ENCODE measurements at places on chromosomes 5 and 9.

- DNase-seq = no peak
Measured at GRCh38 chr5:40141896-40142295, 537.8 kb upstream of the PTGER4 start.

DNA sequence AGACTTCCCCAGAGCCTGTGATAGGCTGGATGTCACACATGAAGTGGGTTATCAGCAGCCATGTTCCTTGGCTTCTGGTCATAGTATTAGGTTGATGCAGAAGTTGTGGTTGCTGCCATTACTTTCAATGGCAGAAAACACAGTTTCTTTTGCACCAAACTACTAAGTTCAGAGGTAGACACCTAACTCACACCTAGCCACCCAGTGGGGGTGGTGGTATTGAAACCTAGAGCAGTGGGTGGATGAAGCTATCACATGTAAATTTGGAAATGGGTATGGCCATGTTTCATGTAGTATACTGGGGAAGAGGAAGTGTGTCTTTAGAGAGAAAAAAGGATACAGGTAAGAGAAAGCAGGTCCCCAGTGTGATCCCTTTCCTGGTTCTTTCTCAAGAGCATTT lies 347.9 kb upstream of the SEMA6A start:
- DNase-seq = no peak

DNA sequence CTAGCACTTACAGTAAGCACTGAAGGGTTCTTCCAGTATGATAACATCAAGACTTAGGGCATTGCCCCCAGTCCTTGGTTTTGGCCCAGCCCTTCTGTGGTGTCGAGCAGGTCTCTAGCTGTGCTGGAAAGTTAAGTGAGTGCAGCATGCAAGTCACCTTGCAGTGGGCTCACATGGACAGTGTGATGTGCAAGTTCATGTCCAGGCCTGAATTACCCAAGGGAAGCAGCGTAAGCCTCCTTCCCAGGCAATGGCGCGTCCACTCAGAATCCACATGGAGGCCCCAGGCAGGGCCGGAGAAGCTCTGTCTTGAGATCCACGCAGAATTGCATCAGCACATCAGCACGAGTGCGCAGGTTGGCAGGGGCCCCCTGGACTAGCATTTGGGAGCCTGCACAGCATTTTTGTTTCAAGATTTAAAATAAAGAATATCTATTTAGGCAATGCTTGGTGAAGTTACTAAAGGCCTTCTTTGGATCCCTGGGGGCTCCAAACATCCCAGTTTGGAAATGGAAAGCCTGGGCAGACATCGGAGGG lies 108.4 kb upstream of the ALDH1B1 start:
- no peak for DNase-seq

DNA sequence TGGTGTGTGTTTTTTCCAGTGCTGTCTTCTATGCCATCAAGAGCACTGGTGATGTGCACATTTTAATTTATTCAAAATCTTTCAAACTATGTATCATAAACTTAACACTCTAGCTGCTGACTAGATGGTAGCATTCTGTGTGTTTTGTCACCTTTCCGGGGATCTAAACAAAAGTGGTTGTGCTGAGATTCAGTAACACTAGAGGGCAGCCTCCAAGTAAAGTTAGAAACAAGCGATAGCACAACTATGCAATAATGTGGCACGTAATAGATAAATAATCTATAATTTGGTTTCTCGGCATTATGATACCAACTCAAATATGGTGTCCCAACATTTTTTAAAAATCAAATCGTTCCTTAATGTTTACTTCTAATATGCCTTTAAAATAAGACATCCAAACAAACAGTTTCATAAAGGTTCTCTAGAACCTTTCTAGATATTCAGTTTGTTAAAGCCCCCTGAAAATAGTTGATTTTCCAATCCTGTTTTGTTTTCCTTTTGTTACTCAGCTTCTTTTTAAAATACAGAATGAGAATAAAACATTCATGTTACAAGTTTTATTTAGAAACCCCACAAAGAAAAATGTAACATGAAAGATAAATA lies 16.9 kb downstream of the SEMA6A start:
- DNase-seq = peak; percentile 73

- DNase-seq = no peak
Measured at GRCh38 chr9:113556877-113557593, 93.5 kb downstream of the RGS3 start.

GRCh38 chr9:110148891-110149290 lies 59.1 kb downstream of the C9orf152 start:
- no peak for DNase-seq

DNA sequence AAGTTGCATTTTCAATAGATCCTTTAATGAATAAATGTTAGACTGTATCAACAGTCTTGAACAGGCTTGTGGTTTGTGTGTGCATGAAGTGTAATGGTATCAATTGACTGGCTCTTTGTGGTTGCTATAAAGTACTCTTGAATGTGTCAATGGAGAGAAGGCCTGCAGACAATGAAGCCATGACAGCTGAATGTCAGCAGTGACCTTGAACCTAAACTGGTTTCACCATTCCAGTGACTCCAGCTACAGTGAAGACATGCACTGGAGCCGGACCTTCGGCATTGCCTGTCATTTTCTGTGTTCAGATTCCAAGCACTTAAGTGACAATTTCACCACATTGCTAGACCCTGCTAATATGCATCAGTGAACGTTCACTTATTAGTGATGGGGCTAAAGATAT lies 276.0 kb upstream of the TMEM161B start:
- DNase-seq = no peak

- peak; percentile 73 for DNase-seq
Measured at GRCh38 chr9:128022886-128023285, 42.1 kb upstream of the EEIG1 start.

DNA sequence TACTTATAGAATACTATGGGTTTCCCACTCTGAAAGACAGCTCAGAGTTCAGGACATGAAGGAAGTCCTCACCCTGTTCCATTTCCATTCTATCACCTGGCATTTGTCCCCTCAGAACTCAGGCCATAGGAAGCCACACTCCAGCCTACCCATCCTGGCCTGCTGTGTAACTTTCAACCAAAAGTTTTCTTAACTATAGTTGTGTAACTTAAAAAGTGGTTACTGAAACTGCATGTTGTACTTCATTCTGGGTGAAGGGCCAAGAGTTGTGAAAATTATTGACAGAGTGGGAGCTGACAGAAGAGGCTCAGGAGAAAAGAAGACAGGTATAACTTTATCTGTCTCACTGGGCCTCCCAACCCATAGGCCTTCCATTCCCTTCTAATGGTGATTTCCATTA lies 212.5 kb downstream of the RAB3C start:
- no peak for DNase-seq

DNA sequence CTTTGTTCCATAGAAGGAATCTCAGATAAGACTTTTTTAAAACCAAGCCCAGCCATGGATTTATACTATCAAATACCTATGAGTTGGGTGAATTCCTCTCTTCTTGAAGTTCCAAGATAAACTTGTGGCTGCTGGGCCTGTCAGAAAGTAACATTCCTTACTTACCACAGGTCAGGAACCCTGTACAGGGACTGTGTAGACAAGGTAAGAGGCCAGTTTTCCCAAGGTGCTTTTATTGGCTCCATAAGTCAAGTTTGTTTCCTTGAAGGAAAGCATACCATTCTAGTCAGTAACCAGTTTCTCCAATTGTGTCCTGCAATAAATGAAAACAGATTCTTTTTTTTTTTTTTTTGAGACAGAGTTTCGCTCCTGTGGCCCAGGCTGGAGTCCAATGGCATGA lies 8.8 kb upstream of the CLTB start:
- no peak for DNase-seq

DNA sequence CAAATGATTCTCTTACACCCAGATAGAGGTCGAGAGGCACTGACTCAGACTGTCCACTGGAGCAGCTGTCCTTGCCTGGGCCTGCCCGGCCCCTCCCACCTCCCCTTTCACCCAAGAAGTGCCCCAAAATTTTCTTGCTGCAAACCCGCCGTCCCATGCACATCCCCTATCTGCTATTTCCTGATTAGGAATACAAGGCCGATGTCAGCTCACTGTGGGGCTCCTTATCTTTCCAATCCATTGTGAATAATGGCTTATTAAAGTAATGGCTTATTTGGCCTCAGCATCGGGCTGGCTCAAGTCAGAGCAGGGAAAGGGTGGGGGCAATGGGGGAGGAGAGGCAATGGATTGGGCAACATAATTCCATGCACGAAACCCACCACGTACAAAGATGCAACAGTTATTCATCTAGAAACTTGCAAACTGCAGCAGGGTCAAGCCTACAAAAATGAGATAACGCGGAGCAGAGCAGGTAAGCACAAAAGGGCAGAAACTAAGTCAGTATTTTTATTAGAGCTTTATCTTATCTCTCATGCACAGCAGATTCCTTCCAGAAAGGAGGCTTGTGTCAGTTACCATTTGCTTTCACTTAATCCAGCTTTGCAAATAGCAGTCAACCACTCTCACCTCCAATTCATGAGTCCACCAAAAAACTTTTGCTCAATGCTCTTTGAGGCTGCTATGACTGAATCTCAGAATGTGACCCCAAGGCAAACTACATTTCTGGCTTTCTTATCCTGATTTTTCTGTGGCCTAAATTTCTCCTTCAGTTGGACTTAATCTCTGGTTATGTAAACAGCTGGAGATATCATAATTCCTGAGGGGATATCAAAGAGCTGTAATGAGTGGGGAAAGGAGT lies 138.2 kb upstream of the OSMR start:
- no peak for DNase-seq

- peak; percentile 72 for DNase-seq
Measured at GRCh38 chr9:114606597-114607207, 4.4 kb upstream of the TMEM268 start.

DNA sequence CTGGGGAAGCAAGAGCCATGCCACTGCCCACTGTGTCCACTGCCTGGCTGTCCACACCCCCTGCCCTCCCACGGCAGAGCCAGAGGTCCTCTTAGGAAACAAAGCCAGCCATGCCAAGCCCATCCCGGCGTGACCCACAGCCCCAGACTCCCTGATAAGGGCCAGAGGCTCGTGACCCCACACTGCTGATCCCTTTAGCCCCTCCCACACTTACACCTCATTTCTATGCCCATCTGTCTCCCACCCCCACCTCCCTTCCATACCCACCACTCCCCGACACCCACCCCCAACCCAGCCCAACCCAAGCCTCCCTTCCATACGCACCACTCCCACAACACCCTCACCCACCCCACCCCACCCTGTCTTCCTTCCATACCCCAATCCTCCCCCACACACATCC lies 17.3 kb downstream of the PTGES start:
- peak; percentile 45 for DNase-seq

- DNase-seq = peak; percentile 93
Measured at GRCh38 chr9:92141144-92142129, 26.2 kb upstream of the SPTLC1 start.

GRCh38 chr5:3602785-3603502 lies 7.3 kb downstream of the IRX1 start:
- DNase-seq = peak; percentile 94

- no peak for DNase-seq
Measured at GRCh38 chr9:36007316-36007708, 29.4 kb upstream of the RECK start.

GRCh38 chr9:136775191-136775590 lies 10.9 kb upstream of the LCN15 start:
- peak; percentile 69 for DNase-seq

GRCh38 chr9:89612566-89613278 lies 7.9 kb downstream of the GADD45G start:
- peak; percentile 13 for DNase-seq

- no peak for DNase-seq
Measured at GRCh38 chr5:20300110-20300509, 312.1 kb upstream of the CDH18 start.

- no peak for DNase-seq
Measured at GRCh38 chr5:88045165-88045564, 223.5 kb downstream of the TMEM161B start.

- DNase-seq = no peak
Measured at GRCh38 chr9:89342213-89342612, 23.9 kb downstream of the SECISBP2 start.

GRCh38 chr9:88460587-88461332 lies 72.5 kb downstream of the SPIN1 start:
- DNase-seq = no peak

GRCh38 chr5:42960506-42960905 lies 79.6 kb downstream of the ANXA2R start:
- no peak for DNase-seq

GRCh38 chr9:105168870-105169319 lies 75.6 kb upstream of the SLC44A1 start:
- DNase-seq = peak; percentile 69

DNA sequence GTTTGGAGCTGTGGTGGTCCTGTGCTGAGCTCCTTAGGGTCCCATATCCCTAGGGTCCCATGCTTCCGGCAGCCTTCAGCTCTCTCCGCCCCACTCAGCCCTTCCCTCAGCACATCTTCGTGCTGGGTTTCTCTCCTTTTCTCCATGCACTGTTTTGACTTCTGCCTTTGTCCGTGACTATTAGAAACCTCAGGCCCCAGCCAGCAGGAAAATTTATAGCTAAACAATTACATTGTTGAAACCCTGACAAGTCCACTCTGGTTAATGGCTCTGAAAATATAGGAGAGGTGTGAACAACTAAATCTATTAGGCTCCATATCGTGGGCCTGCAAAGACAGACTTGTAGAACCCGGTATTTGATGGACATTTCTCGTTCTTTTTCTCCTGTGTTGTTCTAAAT lies 523.7 kb downstream of the CCDC171 start:
- DNase-seq = no peak

DNA sequence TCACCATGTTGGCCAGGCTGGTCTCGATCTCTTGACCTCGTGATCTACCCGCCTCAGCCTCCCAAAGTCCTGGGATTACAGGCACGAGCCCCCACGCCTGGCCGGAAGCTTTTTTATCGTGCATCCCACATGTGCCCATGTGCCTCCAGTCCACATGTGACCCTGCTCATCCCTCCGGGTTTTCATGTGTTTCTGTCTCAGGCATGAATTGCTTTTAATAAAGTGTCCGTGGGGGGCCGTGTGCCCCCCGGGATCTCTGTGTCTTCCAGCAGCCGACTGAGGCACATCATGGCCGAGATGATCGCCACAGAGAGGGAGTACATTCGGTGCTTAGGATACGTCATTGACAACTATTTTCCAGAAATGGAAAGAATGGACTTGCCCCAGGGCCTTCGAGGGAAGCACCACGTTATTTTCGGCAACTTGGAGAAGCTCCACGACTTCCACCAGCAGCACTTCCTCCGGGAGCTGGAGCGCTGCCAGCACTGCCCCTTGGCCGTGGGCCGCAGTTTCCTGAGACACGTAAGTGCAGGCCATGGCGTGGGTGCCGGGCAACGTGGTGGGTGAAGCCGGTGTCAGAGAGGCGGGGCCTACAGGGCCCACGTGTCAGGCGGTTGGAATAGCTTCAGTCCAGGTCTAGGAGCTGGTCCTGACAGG lies 22.1 kb upstream of the LRRC14B start:
- peak; percentile 86 for DNase-seq

DNA sequence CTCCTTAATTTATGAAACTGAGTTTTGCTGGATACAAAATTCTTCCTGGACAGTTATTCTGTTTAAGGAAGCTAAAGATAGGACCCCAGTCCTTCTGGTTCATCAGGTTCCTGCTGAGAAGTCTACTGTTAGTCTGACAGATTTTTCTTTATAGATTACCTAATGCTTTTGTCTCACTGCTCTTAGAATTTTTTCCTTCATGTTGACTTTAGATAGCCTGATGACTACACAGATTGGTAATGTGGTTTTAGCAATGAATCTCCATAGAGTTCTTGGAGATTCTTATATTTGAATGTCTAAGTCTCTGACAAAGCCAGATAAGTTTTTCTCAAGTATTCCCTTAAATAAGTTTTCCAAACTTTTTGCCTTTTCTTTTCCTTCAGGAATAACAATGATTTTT lies 419.7 kb downstream of the CDH10 start:
- DNase-seq = no peak
